ENCODE measurements at places on chromosomes 11 and 22.

DNA sequence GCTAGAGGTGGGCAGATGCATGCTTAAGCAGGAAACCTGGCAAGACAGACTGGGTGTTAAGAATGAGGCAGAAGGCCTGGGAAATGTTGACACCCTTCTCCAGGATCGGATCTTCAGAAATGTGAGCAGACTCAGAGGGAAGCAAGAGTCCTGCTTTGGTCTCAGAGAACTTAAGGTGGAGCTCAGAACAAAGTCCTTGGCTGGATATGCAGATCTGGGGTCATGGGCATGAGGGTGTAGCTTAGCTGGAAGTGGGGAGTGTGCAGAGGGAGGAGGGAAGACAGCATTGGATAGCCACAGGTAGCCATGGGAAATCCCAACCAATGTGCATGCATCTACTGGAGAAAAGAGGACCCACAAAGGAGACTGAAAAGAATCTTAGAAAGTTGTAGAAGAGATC, 58.6 kb upstream of the CDON start:
- no peak for DNase-seq

DNA sequence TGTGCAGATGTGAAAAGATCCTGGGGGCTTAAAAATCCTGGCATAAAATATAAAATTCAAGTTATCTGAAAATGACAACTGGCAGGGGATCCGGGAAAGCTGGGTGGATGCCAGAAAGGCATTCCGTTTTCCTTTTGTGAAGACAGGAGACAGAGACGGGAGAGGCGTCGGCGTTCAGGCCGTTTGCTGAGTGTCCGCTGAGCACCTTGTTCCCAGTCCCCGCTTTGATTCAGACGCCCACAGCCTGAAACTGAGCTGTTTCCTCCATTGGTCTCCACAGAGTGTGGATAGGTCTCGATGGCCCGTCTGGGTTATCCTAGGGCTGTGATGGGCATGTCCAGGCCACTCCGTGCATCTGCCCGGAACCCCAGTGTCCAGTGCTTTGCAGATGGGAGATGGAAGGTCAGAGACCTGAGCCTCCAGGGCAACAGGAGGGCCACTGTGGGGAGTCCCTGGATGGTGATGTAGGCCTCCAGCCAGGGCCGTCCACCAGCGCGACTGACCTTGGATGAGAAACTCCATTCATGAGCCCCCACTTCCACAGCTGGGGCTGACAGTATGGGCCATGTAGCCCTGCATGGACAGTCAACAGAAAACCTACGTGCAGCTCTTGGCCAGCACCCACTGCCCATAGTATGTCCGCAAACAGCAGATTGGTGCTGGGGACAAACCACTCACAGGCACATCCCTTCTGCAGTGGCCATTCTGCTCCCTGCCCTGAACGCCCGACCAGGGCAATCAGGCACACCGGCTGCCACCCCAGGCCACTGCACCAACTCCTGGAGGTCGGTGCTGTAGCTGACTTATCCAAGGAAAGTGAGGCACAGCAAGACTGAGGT, 11.6 kb downstream of the MRGPRF start:
- DNase-seq, result no peak

GRCh38 chr22:48898524-48899250, 929.0 kb downstream of the BRD1 start:
- no peak for DNase-seq

GRCh38 chr11:406796-407650, 7.8 kb downstream of the SIGIRR start:
- DNase-seq, result peak; percentile 71

GRCh38 chr22:42360348-42360747, 71.9 kb downstream of the NFAM1 start:
- no peak for DNase-seq

DNA sequence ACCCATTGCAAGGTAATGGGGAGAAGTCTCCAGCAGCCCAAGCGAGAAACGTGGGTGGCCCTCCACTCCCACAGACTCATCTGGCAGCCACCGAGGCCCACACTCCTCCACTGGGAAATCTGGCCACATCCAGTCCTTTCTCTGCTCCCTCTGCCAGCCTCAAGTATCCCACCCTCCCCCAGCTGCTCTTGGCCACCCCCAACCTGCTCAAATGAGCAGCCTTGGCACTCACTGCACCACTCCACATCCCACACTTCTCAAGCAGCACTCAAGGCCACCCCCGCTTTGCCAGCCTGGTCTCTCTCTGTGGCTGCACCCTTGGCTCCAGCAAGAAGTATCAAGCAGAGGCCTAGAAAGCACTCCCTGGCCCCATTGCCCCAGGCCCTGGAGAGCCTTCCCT, 28.2 kb downstream of the SLC22A12 start:
- no peak for DNase-seq

- no peak for DNase-seq
These were observed 15.7 kb downstream of the ASPHD2 start for GRCh38 chr22:26444777-26445176.

DNA sequence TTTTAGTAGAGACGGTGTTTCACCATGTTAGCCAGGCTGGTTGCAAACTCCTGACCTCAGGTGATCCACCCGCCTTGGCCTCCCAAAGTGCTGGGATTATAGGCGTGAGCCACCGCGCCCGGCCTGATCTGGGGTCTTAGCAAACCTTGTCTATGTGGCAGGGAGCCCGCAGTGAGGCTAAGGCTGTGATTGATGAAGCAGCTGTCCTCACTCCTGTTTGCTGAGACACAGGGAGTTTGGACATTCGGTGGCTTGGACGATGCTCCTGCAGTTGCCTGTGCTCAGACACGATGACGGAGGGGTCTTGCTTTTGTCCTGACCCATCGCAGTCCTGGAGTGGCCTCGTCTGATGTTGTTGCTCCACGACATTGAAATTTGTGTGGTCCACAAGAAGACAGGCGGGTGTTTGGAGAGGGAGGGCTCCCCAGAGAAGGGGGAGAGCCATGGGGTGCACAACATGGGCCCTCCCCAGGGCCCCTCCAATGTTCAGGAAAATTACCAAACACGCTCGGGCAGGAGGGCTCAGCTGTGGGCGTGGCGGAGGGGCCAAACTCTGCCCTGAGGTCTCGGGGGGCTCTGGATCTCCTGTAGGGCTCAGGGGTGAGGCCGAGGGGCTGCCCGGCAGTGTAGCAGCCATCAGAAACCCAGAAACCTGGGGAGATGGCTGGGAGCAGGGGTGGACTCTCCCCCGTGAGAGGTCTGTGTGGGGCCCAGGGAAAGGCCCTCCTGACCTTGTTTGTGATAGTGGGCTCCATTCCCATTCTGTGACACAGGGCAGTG, 41.8 kb upstream of the PRR5 start:
- no peak for DNase-seq

DNA sequence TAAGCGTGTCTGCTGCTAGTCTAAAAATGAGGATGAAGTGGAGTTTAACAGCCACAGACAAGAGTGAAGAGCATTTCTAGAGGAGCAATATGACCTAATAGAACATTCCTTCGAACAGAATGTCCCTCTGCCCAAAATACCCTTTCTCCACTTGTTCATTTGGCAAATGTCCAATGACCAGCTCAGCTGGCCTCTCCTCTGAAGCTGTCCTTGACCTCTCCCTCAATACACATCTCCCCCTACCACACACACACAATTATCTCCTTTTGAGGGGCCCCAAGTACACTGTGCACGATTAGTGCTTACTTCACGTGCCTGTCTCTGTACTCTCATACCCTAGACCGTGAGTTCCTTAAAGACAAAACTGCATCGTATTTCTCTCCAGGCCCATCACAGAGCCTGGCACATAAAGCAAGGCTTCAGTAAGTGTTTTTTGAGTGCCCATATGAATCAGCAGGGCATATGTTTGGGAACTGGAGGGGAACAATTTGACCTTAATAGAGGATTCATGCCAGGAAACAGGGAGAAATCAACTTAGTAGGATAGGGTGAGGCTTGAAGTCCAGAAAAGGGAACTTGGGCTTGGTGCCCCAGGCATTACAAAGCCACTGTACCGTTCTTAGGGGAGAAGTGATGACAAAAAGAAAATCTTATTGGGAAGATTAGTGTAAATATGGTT, 18.1 kb upstream of the NCAM1 start:
- no peak for DNase-seq

DNA sequence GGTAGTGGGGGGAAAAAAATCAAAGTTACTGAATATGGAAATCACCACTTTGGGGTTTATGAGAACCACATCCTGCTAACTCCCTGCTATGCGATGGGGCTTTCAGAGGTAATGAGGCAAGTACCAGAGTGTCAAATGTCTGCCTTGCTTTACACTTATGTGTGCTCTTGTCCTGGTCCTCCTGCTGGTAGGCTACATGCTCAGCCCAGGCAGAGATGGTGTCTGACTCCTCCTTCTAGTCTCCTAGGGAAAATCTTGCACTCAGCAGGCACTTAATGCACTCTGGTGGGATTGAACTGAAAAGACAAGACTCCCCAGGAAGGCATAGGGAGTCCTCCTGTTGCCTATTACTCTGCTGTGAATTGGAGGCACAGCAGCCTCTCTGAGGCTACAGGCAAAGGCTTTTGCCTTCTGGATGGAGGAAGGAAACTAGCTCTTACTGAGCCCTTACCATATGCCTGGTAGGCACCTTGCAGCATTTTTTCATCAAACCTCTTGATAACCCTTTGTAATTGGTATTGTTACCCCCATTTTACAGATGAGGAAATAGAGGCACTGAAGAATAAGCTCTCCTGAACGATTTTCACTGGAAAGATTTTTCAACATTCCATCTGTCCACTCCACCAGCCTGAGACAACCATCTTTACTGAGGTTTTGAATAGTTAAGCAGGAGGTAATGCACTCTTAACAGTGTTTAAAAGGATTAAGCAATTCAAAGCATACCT, 132.1 kb upstream of the PAX6 start:
- no peak for DNase-seq

GRCh38 chr11:69915501-69916250, 96.5 kb upstream of the FGF3 start:
- peak; percentile 54 for DNase-seq

DNA sequence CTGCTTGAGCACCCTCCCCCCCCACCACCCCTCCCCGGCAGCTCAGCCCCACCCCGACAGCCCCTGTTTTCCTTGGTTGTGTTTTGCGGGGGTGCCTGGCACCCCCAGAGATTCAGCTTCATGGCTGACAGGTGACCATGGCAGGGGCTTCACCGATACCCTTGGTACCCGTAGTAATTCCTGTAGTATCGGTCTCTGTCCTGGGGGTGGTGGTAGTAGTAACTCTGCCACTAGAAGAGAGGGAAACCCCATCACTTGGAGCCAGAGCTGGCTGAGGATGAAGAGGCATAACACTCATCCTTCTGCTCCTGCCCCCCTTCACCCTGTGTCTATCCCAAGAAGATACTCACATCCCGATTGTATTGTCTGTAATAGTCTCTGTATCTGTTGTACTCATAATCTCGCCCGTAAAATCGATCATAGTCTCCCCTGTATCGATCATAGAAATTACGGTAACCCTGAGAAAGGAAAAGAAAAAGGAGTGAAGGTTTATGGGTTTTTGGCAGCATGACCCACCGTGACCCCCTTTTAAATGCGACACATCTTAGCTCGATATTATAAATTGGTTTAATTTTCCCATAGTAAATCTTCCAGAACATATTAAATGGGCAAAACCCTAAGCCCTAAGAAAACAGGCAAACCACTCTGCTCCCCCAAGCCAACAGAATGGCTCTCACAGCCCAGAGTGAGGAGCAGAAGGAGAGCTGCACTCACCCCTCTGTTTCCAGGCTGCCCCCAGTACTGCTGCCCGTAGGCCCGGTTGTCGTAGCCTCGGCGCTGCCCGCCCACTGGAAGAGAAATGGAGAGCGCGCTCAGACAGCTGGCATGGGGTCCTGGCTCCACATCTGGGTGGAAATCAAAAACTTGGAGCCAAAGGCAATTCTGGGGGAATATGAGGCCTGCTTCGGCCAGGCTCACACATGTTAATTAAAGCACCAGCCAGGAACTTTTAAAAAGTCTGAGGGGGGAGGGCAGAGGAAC, 8.0 kb downstream of the GNG3 start:
- DNase-seq, result no peak
